Colonic mucosa (tissue), 4 donors: ENCODE measurements at places on chromosomes 1 and 21. TPM values are rescaled to one million over a fixed set of nuclear protein-coding genes. Genes with fewer than 3 reads are reported as not detected.

GRCh38 chr1:1041873-1042272 lies 22.0 kb downstream of the AGRN start:
- no peak for DNase-seq

GRCh38 chr1:224182057-224182865 lies 779 bp upstream of the DEGS1 start:
- peak; percentile 24 for DNase-seq

- DNase-seq, result no peak
These were observed 43.5 kb upstream of the COG2 start for GRCh38 chr1:230598745-230599144.

The NCF2 gene
- 2.5 TPM for total RNA-seq

The OR14A16 gene
- not detected for total RNA-seq

DNA sequence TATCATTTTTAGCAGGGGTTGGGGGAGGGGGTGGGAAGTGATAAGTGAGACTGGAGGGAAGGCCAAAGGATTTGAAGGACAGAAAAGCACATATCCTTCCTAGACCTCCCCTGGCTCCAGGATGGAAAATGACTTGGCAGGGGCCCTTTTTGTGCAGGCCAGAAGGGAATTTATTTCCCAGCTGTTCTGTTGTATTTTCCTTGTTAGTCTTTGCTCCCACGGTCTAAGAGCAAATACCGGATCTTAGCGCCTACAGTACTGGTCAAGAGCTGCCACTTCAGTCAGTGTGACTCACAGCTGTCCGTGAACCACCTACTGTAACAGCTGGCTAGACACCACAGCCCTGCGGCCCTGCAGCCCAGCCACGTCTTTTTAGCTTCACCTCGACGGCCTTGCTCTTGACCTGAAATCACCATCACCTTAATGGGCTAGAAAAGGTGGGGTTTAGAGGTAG lies 51.0 kb upstream of the ERRFI1 start:
- peak; percentile 72 for DNase-seq

- no peak for DNase-seq
These were observed 10.3 kb downstream of the SDC3 start for GRCh38 chr1:30898031-30898815.

GRCh38 chr1:1157426-1157913 lies 16.2 kb upstream of the TTLL10 start:
- DNase-seq, result peak; percentile 95

The RPTN gene
- not detected for total RNA-seq

The FBLIM1 gene
- total RNA-seq, result 213 TPM

The GBP3 gene
- total RNA-seq, result 38.7 TPM

DNA sequence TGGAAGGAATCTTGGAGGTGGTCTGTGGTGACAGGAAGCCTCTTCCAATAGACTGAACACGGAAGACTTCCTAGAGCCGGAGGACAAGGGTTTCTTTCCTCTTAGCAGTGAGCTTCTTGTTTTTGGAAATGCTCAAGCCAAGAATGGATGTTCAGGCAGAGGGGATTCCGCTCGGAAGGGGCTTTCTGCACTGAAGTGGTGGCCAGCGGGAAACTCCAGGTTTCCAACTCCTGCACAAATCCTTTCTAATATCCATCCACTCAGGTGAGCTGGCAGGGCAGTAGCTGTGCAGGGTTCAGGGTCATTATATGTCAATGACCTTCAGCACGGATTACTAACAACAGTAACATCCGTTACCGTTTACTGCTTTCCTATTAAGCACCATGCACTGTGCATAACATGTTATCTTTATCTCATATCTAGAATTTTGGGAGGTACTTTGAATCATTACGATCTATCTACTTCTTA lies 573 bp upstream of the CPT2 start:
- no peak for DNase-seq

The CACNA1S gene
- not detected for total RNA-seq
